ENCODE measurements at places on chromosomes 1 and 21.

DNA sequence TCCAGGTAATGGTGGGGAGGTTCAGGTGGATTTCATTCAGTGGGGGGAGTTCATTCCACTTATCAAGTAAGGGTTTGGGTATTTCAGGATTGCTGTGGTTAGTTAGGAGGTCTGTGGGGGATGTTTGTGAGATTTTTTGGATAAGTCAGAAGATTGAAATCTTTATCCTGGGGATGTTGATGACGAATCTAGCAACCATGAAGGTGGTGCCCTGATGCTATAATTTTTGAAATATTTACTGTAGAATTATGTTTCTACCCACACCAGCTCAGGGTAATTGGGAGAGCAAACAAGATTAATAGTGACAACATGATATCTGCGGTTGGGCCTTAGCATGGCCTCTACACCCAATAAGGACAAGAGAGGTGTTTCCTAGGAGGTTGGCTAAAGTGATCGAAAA lies 28.3 kb downstream of the SUCO start:
- DNase-seq = no peak

DNA sequence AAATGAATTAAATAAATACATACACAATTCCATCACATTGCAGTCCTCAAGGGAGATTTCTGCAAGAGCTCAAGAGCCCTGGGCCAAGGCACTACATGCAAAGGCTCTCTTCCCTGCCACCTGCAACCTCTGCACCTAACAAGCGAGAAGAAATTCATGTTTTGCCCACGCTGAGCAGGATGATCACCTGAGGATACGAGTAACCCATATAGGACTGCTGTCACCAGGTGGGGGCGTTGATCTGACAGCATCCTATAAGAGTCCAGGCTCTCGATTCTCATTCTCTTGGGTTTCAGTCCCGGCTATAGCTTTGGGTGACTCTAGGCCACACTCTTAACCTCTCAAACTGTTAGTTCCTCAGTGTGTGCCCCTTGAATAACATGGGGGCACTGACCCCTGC lies 18.7 kb upstream of the SPOCD1 start:
- no peak for DNase-seq

DNA sequence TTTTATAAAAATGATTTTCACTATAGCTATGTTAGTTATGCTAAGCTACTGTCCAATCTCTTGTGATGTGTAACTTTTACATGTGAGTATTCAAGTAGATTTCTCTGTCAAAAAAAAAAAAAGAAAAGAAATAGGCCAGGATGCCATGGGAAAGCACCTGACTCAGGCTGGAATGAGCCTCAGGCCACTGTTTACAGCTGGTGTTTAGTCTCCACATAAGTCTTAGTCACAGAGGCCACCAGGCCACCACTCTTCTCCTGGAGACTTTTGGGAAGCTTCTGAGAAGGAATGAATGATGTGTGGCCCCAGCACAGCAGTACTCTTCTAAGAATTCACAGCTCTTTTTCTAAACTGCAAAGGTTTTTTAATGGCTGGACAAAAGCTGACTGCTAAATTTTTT lies 48.9 kb downstream of the CHML start:
- no peak for DNase-seq

GRCh38 chr1:8970870-8971337 lies 25.2 kb downstream of the CA6 start:
- DNase-seq = no peak

GRCh38 chr1:200488375-200489165 lies 78.7 kb upstream of the ZNF281 start:
- DNase-seq = no peak

GRCh38 chr1:57704811-57705210 lies 281.0 kb upstream of the DAB1 start:
- DNase-seq = no peak

DNA sequence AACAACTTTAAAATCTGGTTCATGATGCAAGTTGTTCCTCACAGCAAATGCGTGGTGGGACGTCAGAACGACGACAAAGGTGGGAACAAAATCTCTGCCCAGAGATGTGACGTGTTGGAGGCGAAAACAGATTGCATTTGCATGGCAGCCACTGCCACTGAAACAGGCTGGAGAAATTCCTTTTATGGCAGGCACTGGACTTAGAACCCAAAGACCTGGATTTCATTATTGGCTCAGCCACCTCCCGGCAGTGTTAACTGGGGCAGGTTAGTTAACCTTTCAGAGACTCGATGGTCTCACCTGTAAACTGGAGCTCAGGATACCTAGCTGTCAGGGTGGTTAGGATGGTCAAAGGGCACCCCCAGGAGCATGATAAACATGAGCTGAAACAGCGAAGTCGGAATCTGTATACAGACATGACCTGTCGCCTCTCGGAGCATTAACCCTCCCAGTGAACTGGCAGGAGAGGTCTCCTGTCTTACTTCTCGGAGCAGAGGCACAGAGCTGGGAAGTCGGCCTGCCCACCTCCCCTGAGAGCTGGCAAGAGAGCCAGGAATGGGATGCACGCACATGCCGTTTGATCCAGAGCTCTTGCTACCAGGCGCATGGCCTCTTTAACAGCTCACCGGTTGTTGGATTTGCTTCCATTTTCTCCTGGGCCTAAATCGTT lies 59.2 kb upstream of the TARBP1 start:
- DNase-seq = no peak

GRCh38 chr21:20592463-20592862 lies 405.7 kb upstream of the NCAM2 start:
- DNase-seq = no peak

DNA sequence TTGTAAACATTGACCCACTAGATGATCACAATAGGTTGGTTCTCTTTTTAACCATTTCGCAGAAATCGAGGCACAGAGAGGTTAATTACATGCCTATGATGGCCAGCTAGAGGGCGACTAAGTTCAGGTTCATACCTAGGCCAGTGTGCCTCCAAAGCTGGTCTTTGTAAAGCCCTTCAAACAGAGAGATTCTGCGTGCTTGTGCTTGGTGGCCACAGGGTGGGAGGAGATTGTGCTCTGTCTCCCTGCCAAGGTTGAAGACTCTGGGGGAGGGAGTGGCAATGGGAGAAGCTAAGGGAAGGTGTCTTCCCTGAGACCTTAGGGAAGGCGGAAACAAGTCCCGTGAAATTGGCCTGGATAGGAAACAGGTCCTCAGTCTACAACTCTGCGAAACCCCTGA lies 59.1 kb upstream of the RBM15 start:
- DNase-seq = no peak

- no peak for DNase-seq
These were observed 37.8 kb downstream of the FAM78B start for GRCh38 chr1:166129006-166129405.

DNA sequence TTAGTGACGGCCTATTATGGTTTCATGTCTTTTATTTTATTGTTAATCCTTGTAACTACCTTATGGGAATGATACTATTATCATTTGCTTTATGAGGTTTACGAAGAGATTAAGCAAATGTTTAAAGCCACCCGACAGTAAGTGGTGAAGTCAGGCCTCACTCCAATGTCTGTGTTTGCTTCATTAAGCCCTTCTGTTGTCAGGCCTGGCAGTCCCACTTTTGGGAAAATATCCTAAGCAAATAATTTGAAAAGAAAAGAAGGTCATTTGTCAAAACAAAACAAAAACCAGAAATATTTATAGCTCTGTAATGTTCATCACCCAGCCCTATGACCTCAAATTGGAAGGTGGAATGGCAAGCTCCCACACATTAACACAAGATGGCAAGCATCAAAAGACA lies 40.7 kb upstream of the USP24 start:
- no peak for DNase-seq

GRCh38 chr1:204468206-204468605 lies 26.4 kb downstream of the PIK3C2B start:
- DNase-seq = no peak

DNA sequence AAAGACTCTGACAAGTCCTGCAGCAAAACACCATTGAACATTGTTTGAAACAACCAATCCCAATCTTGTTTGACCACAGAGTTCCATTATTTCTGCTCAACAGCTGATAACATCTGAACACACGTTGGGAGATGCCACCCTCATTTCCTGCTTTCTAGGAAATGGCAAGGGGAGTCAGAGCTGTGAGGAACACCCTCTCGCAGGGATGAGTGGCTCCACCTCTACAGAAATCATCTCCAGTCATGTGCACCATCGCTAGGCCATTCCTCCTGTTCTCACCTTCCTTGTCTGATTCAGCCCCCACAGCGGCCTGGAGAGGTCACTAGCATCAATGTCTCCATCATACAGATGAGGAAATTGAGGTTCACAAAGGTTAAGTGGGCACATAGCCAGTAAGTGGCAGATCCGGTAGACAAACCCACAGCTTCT lies 22.4 kb upstream of the RUNX3 start:
- no peak for DNase-seq

- DNase-seq = no peak
These were observed 32.1 kb downstream of the LAMC2 start for GRCh38 chr1:183218027-183218618.

- DNase-seq = no peak
These were observed 98.9 kb downstream of the DMRTB1 start for GRCh38 chr1:53557830-53558738.

- no peak for DNase-seq
These were observed 8.8 kb upstream of the NLRP3 start for GRCh38 chr1:247407180-247407616.

- no peak for DNase-seq
These were observed 15.6 kb upstream of the ACADM start for GRCh38 chr1:75708910-75709309.

DNA sequence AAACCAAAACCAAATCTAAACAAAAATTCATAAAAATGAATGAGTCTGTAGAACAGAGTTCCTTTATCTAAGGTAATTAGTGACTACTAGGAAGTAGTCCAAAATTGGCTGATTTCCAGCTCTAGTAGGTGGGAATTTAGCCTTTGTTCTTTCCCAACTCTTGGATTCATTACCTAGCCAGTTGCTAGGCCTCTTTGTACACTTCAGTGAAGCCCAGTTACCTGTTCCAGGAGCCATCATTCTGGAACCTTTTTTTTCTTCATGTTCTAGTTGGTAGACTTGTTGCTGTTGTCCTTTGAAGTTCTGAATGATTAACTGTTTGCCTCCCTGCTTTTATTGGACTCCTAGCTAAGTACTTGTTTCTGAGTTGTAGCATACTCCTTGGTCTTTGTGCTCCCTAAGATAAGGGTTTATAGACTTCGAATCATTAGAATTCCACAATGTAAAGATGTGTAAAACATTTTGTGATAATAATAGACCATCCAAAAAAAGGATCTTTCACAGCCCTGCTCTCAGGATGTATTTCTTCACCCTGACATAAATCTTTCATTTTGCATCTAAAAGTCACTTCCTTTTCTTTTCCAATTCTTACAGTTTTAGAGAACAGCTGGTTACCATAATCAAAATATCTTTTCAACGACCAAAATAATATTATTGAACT lies 9.8 kb downstream of the PLA2G4A start:
- no peak for DNase-seq

DNA sequence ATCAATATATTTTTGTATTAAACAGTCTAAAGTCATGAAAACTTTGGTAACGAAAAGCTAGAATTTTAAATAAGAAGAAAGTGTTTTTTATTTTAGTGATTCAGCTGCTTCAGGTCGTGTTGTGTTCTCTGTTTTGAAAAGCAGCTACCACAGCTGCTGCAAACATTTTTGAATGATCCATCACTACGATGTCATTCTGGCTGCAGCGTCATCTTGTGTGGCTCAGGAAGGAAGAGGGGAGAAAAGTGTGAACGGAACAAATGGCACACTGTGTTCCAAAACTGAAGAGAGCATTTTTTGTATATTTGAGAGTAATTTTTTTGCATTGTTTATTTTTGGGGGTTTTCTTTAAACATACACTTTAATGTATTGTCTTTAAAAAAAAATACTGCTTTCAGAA lies 323.0 kb upstream of the ADGRL2 start:
- DNase-seq = no peak

DNA sequence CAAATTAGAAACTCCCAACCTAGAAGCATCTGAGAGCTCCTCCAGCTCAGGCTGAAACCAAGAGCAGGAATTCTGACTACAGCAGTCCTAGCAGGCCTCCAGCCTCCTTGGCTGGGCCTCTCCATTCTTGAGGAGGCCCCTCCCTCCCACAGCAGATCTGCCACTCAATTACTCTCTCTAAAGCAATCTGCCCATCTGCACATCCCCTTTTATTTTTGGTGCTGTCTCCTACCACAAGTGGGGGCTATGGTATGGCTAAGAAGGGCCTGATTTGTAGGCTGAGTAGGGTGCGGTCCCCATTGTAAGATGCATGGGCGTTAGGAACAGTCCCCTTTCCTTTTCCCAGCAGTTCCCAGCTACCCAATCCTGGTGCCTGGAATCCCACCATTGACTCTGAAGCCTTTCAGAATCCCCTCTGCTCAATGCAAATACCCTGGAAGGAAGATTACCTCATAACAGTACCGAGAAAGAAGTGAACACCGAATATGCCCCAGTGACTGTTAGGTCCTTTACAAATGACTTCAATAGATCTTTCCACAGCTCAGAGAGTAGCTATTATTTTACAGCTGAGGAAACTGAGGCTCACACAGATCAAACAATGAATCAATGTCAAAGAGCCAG lies 11.6 kb upstream of the TTC39A start:
- no peak for DNase-seq

- DNase-seq = peak; percentile 90
These were observed 374.6 kb upstream of the USP24 start for GRCh38 chr1:55589671-55590297.

DNA sequence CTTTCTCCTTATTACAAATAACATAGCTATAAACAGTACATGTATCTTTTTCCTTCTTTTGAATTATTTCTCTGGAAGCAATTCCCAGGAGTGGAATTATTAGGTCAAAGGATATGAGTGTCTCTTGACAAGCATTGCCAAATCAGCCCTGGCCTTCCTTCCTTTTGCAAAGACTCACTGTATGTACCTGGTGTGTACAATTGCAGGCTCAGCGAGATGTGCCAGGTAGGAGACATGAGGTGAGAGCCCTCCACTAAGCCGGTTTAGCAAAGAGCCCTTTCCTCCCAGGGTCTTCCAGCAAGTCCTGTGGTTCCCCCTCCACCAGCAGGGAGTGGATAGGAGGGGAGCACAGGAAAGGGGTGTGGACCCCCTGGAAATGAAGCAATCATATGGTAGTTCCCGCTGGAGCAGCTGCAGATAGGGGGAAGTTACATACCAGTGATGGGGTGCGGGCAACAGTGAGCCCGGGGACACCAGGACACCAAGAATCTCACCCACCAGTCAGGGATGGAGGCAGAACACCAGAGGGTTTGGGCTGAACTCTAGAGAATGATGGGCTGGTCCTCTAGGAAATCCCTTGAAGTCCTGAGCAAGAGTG lies 18.3 kb downstream of the RCSD1 start:
- DNase-seq = no peak

DNA sequence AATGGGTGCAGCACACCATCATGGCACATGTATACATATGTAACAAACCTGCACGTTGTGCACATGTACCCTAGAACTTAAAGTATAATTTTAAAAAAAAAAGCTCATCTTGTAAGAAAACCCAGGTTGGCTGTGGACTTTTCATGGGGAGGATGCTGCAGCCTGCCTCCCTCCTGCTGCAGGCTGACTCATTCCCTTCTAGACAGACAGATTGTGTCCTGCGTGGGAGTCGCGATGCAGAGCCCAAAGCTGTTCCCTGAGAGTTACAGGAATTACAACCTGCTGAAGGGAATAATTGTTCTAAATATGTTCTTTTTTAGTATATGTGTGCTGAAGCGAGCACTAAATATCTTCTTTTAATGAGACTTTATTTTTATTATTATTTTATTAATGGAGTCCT lies 93.2 kb downstream of the TBX19 start:
- no peak for DNase-seq

GRCh38 chr1:975896-976683 lies 5.8 kb downstream of the PERM1 start:
- no peak for DNase-seq
